ENCODE measurements at places on chromosomes 2 and 18.
A peak's percentile ranks its signal among the peaks of the same experiment; 100 is the strongest.

- no peak for DNase-seq
These were observed 51.7 kb downstream of the FAM168B start for GRCh38 chr2:131041402-131042147.

- no peak for DNase-seq
These were observed 83.7 kb upstream of the UBXN4 start for GRCh38 chr2:135657806-135658582.

DNA sequence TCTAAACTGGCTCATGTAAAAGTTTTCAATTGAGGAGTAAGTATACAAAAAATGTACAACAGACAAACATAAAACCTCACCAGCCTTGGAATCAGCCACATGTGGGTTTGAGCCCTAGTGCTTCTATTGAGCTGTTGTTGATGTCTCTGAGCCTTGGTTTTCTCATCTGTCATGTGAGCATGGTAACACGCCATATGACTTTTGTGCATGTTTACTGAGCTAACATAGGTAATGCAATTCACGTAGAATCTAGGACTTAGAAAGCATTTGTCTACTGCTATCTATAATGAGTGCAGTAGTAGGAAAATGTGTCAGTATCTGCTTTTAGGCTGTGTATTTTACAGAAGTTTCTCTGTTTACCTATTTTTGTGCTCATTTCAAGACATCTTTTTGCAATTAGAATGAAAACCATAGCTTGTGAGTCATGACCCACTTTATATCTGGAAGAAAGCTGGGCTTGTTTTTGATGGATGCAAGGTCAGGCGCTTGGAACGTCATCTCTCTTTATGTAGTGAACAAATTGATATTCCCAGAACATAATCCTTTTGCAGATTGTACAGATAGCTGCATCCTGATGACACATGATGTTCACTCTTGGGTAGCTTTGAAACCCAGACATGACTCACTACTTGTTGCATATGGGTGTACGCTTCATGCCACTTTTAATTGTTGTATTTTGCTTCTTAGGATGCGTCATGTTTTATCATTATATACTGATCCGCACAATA, 94.3 kb downstream of the RNF144A start:
- DNase-seq: peak; percentile 94

GRCh38 chr18:36461551-36461987, 164.1 kb downstream of the FHOD3 start:
- peak; percentile 29 for DNase-seq

GRCh38 chr2:223071139-223071538, 19.1 kb downstream of the KCNE4 start:
- no peak for DNase-seq

DNA sequence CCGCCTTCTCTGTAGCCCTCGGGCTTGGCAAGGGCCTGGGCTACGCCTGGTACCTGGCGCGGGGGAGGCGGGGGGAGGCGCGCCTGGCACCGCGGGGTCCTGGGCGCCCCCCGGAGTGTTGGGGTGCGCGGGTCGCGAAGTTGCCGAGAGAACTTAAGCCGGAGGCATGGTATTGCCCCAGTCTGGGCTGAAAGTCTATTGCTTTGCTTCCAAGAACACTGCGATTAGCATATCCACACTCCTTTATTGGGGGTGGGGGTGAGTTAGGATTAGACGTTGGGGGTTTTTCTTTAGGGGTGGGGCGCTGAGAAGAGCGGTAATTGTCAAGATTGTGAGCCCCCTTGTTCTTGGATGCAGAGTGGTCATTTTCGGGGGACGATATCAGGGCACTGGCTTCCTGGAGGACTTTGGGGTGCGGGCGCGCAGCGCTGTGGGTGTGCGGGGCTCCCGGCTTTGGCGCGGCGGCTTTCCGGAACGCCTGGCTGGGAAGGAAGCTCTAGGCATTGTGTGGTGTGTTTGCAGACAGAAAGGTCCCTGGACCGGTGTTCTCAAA, 798 bp downstream of the TANC1 start:
- no peak for DNase-seq

DNA sequence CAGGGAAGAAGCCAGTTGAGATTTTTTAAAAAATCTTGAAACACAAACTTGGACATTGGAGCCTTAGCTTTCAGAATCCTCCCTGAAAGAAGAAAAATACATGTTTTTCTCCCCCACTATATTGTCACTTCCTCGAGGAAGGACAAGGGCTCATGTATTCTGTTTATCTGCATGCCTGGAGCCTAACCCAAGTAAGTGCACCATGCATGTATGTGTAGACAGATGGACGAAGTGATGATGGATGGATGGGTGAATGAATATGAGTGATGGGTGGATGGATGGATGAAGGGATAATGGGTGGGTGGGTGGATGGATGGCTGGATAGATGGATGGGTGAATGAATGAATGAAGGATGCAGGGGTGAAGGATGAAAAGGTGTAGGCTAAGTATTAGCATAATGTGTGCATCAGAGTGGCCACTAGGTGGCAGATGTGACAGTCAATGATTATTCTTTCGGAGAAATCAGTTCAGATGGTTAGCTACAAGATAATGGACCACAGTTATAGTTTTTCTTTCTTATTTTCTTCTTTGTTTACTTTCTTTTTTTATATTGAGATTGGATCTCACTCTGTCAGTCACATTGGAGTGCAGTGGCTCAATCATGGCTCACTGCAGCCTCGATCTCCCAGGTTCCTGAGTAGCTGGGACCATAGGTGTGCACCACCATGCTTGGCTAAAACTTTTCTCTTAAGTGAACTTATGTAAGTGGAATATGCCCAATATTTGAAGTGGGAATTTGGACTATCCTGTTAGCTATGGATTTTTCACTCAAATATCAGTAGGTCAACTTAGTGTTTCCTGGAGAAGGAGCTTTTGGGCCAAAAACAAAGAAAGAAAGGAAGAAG, 18.5 kb upstream of the CCDC93 start:
- peak; percentile 57 for DNase-seq

GRCh38 chr2:227462972-227463931, 8.7 kb upstream of the AGFG1 start:
- DNase-seq: no peak

All from fibroblast of the aortic adventitia (primary cell).